ENCODE measurements at places on chromosomes 16 and 17. TPM values are rescaled to one million over a fixed set of nuclear protein-coding genes. Genes with fewer than 3 reads are reported as not detected.

Gene ITGAL
- 6.7 TPM for total RNA-seq

DNA sequence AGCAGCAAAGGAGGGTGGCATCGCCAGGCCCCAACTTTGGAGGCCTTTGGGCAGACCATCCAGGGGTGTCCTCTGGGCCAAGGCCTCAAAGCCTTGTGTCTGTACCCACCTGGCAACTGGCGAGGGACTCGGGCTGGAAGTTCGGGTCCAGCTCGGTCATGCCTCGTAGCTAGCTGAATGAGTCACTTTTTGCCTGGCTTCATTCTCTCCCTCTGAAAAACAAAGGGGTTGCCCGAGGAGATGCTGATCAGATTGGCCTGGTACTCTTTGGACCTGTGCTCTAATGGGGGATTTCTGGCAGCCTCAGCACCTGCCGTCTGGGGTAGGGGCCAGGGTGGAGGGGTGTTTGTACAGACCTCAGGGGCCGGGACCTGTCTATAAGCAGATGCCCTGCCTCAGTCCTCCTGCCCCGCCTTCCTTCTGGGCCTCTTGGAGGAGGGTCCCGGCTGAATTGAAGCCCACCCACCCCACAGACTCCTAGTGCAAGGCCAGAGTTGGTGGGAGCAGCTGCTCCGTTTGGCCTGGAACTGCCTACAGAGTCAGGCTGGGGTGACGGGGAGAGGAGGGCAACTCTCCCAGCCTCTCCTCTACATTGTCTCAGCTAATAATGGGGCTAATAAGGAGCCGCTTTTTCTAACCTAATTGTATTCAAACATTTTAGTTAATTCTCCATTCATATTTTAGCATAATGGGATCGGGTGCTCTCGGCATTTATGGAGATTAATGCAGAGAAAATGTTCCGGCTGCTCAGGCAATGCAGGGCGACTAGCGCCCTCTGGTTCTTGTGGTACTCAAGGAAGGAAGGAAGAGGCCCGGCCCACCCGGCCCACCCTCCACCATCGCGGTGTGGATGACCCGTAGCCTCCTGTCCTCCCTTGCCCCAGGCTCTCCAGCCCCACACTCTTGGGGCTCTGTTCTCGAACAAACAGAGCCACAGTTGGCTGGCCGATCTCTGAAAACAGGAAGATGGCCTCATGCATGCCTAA, 21.4 kb upstream of the ABCC3 start:
- DNase-seq: no peak

DNA sequence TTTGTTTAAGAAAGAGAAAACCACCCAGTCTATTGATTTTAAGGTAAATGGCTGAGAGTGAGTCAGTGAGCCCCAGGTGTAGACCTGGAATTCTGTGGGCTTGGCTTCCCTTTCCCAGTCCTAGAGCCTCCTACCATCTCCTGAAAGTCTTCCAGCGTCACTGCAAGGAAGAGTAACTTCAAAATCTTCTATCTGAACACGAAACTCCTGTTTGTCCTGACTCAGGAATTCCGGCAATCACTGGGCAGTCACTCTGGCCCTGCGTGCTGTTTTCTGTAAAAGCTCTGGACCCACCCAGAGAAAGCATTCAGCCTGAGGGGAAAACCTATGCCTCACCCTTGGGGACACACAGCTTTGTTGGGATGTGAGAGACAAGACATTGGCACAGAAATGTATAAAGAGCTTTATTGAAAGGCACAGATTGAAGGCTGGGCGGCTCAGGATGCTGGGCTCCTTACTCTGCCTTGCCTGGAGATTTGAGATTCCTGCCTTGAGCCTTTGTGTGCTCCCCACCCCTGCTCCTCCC, 15.9 kb downstream of the MINK1 start:
- DNase-seq: no peak

DNA sequence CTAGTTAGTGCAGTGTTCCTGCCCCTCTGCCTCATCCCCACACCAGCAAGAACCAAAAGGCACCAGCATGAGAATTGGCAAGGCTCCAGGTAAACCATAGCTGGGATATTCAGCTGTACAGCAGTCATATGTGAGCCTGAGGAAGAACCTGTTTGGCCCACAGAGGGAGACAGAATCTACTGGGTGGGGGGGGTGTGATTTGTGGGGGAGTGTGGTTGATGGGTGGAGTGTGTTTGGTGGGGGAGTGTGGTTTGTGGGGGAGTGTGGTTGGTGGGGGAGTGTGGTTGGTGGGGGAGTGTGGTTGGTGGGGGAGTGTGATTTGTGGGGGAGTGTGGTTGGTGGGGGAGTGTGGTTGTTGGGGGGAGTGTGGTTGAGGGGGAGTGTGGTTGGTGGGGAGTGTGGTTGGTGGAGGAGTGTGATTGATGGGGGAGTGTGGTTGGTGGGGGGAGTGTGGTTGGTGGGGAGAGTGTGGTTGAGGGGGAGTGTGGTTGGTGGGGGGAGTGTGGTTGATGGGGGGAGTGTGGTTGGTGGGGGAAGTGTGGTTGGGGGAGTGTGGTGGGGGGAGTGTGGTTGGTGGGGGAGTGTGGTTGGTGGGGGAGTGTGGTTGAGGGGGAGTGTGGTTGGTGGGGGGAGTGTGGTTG, 19.5 kb downstream of the MINK1 start:
- DNase-seq: no peak

DNA sequence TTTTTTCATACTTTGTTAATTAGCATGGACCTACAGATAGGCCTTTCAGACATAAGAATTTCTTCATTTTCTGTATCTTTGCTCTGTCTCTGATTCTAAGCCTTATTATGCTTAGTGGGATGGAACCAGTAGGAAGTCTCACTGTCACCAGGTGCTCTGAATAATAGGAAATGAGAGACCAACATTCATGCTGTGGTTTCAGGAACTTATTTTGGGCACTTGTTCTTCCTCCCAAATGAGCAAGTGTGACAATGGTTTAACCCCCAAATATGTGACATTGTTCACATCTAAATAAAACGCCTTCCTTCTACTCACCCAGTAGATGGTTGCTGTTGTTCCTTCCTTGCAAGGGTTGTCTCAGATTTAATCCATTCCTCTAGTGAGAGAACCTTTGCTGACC, 100.2 kb downstream of the SYCE1L start:
- DNase-seq: no peak

- DNase-seq: peak; percentile 46
These were observed 18.6 kb downstream of the RAD51C start for GRCh38 chr17:58710948-58711552.

All from left colon (tissue), 2 donors.